Anterior cingulate cortex (tissue), 58 donors: ENCODE measurements at places on chromosomes 5 and 9.

- DNase-seq, result no peak
Observed at GRCh38 chr9:37760416-37761161, 7.0 kb downstream of the TRMT10B start.

GRCh38 chr9:88451160-88451559, 62.9 kb downstream of the SPIN1 start:
- no peak for DNase-seq

DNA sequence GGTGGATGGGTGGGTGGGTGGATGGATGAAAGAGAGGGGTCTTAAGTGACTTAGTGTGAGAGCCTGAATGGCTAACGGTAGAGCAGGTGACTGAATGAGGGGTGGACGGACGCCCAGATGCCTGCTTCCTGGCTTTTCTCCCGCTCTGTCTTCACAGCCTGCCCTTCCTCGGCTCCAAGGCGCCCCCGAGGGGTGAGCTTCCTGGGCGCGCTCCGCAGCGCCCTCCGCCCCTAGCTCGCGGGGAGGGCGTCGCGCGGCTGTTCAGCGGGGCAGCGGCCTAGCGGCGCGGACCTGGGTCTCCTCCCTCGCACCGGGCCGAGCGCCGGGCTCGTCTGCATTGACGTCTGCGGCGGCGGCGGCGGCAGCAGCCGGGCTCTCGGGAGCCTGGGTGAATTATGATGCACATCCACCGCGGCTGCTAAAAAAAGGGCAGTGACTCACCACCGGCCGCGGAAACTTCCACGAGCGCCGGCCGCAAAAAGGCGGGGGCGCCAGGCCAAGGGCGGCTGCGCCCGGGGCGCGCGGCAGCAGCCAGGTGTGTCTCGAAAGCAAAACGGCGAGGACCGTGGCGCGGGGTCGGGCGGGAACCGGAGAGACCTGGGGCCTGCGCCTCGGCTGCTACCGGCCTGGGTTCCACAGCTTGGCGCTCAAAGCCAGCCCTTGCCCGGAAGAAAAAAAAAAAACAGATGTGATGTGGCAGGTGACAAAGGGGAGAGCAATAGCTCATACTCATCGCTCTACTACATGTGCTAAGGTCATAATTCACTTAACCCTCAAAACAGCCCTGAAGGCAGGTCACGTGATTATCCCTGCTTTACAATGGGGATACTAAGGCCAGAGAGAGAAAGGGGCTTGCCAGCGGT, 143.0 kb upstream of the ADRA1B start:
- peak; percentile 67 for DNase-seq

DNA sequence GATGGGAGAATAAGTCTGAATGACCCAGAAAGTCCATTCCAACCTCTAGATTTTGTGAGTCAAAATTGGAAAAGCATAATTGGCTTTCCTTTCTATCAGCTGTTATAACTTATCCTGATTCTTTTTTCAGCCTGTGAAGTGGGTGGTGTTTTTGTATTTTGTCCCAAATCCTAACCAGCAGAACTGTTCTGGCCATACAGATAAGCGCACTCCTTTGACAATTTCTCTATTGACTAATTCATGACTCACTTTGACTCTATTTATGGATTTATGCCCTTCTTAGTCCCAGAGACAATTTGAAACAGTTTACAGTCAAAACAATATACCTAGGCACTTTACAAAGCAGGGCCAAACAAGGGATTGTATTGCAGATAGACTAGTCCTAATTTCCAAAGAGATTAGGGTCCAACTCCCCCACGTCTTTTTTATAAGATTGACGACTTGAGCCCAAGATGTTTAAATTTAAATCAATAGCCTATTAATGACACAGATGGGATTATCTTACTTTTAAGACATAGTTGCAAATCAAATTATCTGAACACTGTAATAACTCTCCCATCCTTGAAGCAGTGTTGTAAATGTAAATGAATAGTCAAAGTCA, 301.7 kb upstream of the SEMA6A start:
- no peak for DNase-seq

GRCh38 chr9:13002740-13003139, 227.9 kb downstream of the LURAP1L start:
- no peak for DNase-seq

DNA sequence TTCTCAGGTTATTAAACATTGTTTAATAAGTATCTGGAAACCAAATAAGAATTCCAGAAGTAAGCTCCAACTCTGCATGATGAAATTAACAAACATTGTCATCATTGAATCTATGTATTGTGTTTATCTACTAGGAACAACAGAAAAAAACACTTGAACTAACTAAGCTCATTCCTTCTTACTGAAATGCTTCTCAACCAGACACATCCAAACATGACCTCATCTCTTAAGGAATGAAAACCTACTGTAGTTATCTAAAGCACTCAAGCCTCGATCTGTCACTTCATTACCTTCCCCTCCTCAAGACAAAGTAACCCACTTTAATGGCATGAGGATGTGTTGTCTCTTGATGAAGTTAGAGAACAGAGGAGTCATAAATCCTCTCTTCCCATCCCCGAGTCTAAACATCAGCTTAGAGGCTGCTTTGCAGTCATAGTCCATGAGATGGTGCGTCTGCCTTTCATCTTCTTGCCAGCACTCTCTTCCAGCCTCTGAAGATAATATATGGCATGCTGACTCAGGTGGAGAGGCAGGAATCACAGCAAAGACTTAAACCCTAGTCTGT, 86.5 kb downstream of the CEMIP2 start:
- DNase-seq, result no peak

DNA sequence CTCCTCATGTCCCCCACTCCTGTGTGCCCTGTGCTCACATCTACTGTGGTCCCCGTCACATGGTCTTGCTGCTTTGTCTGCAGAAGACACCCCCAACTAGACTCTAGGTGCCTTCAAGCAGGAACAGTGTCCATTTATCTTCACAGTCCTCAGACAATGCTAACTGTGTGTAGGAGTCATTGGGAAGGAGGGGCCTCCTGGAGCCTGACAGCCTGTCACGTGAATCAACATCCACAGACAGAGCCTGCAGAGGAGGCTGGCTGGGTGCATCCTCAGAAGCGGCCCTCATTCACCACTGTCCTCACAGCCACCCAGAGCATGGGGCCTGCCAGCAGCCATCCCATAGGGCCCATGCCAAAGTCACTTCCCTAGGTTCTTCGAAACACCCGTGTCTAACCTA, 98.7 kb downstream of the MED10 start:
- DNase-seq, result no peak

GRCh38 chr9:105216440-105217178, 27.8 kb upstream of the SLC44A1 start:
- no peak for DNase-seq
